ENCODE measurements at places on chromosomes 1 and 21.

DNA sequence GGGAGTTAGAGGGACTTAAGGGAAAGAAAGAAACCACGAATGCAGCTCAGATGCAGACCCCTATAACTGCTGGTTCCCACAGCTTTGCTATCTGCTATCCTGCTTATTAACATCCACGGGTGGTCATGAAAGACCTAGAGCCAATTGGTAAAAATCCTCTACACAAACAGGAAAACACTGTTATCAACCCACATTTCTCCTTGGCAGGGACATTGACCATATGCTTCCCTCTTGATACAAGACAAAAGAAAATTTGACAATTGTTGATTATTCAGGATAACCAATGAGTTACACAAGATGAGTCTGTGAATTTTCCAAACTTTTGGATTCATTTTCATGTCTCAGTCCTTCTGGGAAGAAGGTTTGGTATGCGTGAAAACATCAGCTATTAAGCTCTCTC is 90.4 kb downstream of the TIAM1 start:
- no peak for DNase-seq

- DNase-seq: no peak
Observed at GRCh38 chr1:168654198-168654915, 74.6 kb downstream of the DPT start.

DNA sequence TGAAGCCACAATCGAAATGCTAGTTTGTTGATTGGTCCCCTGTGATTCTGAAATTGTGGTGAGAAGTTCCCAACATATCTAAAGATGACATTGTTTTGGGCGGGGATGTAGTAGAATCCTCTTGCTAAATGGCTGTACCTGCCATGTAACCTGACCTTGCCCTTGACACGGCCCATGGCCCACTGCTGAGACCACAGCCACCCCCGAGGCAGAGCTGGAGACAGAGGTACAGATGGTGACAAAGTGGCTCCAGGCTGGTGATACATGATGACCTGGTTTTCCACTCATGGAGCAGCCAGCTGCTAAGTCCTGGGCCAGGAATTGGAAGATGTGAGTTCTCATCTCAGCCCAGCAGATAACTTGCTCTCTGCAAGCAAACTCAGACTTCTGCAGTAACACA is 226.5 kb downstream of the FOXD2 start:
- DNase-seq: no peak

GRCh38 chr21:17451364-17451891 is 61.4 kb upstream of the CXADR start:
- no peak for DNase-seq

- no peak for DNase-seq
Observed at GRCh38 chr1:23452011-23452411, 27.5 kb upstream of the TCEA3 start.

GRCh38 chr1:62834400-62834961 is 50.5 kb downstream of the ATG4C start:
- DNase-seq: no peak

DNA sequence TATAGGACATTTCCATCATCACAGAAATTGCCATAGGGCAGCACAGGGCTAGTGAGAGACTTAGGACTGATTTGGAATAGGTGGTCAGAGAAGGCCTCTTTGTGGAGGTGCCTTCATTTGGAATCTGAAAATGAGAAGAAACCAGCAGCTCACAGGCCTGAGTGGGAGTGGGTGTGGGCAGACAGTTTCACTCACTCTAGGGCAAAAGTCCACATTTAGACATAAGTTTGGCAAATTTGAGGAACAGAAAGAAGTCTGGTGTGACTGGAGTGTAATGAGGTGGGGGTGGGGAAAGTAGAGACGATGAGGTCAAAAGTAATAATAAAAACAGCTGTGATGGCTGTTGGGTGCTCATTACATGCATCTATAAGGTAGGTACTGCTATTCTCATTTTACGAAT is 22.4 kb upstream of the BCAR3 start:
- DNase-seq: no peak

DNA sequence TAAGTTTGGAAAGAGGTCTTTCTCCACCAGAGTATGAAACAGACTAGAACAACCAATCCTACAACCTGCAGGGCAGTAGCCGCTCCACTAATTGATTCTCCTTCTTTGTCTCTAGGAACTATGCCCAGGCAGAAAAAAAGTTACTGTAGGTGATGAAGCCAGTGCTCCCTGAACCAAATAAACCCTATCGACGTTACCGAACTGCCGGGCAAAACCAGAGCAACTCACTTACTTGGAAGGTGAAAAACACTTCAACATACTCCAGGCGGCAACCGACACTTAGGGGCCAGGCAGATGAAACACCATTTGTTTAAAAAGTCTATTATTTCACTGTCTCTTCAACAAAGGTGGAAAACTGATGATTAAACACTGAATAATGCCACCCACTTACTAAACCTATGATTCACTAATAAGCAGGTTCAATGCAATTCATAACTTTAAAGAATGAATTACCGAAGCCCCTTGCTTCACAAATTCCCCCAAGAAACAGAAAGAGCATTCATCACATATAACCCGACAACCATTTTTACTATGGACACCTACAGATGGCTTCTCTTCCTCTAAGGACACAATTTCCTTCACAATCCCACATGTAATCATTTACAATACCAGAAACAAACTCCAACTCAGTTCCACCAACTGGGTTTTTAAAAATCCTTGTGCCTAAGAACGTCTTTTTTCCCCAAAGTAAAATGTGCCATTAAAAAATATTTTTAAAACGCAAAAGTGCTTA is 1.6 kb downstream of the NRIP1 start:
- no peak for DNase-seq

- DNase-seq: no peak
Observed at GRCh38 chr1:143619851-143620250, 351.9 kb downstream of the FAM72C start.

- DNase-seq: no peak
Observed at GRCh38 chr1:88695781-88696180, 11.7 kb downstream of the PKN2 start.

DNA sequence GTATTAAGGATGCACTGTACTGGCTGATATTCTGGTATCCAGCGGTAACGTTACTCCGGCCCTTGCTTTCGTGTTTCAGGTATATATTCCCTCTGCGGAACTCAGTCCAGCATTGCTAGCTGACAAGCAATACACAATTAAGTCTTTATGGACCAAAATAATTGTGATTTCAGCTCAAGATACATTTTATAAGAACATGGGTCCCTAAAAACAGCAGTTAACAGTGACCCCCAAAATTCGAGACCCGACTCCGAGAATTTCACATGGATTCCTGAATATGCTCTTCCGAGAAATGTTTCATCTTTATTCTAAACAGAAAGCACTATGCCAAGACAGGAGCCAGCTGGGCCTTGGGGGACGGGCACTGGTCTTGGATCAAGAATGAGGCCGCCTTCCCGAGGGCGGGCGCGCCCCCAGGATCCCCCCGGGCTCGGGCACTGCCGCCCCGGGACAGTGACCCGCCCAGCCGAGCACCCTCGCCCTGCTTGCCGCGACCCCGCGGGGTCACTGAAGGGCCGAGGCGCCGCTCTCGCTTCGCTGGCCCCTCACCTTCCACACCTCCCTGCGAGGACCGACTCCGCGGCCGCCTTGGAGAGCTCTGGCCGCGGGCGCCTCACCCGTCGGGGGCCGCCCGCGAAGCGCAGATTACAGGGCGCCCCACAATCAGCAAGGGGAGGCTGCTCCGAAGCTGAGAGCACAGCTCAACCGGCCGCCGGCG is 610 bp downstream of the SCYL3 start:
- DNase-seq: peak; percentile 4

DNA sequence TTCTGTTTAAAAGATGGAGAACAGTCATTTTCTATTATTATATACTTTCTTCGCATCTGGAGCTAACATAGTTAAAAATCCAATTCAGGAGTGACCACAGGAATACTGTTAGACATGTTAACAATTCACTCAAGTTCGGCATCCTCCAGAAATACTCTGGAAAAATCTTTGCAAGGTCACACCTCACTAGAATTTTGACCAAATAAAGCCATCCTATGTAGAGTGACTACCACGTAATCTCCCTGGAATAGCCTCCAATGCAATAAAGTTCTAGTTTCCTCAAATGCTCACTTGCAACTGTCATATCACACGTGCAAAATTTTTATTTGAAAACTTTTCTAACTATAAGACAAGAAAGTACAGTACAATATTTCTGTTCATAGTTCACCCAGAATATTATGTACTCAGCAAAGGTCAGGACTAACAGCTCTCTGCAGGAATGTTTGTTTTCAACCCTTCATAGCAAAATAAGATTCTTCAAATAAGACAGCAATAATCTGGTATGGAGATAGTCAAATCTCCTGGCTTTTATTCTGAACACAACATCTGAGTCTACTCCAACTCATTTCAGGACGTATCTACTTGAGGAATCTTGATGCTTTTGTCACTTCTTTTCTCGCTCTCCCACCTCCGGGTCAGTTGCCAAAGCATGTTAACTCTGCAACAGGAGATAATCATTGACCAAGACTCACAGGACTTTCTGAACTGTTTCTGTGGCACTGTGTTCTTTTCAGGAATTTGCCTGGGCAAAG is 82.6 kb downstream of the GDAP2 start:
- no peak for DNase-seq

DNA sequence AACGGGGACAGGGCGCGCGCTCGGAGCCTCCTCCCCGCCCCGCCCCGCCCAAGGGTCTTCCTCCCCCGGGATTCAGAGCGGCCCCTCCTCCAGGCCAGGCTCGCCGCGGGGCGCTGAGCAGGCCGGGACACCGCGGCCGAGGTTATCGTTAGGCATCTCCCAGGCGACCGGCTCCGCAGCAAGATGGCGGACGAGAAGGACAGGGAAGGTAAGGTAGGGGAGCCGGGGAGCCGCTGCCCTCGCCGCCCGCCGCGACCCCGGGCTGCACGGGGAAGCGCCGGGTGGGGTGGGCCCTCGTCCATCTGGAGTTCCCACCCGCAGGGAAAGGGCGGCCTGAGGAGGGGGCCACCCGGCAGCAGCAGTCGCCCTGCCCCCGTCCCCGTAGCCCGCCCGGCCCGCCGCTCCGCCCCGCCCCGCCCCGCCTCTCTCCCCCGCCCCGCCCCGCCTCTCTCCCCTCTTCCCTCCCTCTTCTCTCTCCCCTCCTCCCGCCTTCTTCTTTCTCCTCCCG is 105.9 kb upstream of the HNRNPU start:
- DNase-seq: peak; percentile 32

DNA sequence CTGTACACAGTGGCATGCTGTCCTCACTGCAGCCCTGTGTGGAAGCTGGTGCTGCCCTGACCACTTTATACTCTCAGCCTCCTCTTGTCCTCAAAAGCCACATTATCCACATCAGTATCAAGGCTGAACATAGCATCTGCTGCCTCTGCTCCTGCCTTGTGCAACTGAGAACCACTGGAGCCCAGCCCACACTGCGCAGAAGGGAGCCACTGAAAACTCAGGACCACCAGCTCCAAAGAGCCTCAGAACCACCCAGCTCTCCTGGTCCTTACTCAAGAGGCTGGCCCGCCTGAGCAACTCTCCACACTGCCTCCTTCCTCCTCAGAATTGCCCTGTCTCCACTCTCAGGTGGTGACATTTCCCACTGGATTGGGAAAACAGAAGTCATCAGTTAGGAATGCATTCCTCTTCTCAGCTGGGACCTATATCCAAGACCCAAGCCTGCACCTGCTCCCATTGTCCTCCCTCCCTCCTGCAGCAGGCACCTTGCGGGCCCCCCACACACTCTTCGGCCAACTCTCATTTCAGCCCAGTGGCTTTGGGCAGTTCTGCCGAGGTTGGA is 7.0 kb upstream of the KISS1 start:
- DNase-seq: no peak

DNA sequence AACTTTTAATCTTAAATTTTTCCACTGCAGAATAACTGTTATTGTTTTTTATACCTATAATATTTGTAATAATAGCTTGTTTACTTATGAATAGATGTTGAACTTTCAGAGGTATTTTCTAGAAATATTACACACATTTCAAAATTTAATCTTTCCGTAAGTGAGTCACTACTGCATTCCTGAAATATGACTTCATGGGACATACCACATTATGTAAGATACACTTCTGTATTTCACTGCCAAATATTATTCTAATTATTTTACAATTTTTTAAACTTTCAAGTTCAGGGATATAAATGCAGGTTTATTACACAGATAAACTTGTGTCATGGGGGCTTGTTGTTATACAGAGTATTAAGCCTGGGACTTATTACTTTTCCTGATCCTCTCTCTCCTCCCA is 2220.5 kb downstream of the NCAM2 start:
- no peak for DNase-seq

DNA sequence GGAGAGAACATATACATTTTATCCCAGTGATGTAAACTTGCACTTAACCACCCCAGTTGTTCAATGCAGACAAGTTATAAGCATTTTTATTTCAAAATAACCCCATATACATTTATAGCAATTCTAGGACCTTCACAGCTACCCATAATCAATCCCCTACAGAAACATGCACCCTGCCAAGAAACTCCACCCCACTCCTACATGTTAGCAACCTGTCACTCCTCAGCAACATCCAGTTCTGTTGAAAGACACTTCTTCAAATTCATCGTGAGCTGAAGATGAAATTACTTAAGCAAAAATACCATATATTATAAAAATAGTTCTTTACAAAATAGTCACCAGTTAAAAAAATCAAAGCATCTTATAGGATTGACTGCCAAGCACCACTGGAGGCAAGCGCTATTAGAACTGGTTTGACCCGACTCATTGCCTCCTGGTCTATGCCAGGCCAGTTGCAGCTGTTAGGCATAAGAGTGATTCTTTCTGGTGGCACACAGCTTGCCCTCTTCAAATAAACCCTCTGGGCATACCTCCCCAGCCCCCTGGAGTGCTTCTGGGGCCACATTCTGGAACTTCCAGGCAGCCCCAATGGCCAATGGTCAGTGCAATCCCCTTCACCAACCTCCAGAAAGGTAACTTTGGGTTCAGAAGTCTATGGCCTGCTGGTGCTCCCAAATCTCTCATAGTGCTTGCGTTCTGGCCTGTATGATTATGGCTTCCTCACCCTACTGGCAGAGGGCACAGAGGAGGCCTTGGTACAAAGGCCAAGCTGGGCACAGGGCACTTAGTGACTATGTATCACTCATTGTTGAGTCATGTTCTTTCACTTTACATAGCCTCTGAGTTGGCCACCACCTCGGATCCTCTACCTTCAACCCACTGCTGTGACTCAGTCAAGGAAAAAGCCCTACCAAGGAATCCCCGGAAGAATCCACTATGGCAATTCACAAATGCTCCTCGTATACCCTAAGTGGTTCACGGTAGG is 72.2 kb upstream of the RALGPS2 start:
- DNase-seq: no peak

DNA sequence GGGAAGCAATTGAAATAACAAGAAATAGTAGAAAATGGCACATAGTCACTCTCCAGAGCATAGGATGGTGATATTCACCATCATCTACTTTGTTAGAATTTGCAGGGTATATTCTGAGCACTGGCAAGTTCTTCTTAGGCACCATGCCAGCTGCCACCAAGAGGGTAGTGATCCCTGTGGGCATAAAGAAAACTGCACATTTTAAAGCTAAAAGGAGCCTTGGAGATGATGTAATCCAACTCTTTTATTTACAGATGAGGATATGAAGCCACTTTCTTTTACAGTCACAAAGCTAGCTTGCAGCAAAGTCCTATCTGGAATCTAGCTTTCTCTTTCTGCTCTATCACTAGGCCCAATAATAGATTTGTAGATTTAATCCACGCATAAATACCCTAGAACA is 69.0 kb downstream of the PTGER3 start:
- no peak for DNase-seq
